T-cell (primary cell): ENCODE measurements at places on chromosomes 3 and 15. TPM values are rescaled to one million over a fixed set of nuclear protein-coding genes. Genes with fewer than 3 reads are reported as not detected.

DNA sequence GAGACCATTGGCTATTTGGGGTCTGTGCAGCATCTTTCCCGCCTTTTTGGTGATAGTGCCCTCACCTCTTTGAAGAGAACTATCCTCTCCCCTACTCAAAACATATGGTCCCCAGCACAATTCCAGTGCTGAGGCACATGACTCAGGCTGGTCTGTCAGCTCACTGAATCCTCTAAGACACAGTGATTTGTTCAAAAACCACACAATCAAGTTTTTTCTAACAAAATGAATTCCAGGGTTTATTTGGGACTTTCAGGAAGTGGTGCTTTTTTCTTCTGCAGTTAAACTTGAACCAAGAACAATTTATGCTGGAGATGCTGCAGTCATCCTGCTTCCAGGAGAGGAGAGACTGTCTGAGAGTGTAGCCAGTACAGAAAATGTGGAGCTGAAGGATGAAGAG lies 142.5 kb upstream of the LMCD1 start:
- DNase-seq = no peak

The LDHAL6B gene
- total RNA-seq = not detected

DNA sequence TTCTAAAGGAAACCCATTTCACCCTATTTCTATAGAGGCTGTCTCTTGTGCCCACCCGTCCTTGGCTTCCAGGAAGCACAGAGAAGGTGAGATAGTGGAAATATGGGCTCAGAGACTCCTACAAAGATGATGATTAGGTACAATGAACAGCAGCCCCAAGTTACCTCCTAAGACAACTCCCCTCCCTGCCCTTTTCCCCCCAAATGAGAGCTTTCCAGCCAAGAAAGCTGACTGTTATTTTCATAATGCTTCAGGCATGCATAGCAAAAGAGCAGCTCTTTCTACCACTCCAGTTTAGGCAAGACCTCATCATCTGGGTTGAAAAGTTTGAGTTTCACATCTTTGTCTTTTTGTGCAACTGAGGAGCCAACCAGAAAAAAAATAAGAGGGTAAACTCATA lies 248.8 kb upstream of the ADAMTS9 start:
- no peak for DNase-seq

DNA sequence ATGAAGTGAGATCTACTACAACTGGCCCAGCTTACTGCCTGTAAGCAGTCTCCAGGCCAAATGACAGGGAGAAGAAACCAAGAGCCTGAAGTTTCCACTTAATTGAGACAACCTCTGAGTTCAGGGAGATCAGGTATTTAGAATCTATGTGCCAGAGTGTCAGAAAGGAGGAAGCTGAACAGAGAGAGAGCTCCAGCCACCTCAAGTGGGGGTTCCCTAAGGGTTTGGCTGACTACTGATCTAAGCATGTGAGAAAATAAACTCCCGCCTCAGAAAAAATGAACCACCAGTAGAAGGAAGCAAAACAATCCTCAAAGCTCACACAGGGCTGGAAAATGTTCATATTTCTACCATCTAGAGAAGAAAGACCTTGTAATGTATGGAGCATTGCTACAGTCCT lies 25.0 kb downstream of the ADAM10 start:
- no peak for DNase-seq

GRCh38 chr3:14875411-14876175 lies 56.8 kb downstream of the FGD5 start:
- no peak for DNase-seq

The PLAAT1 gene
- not detected for total RNA-seq

DNA sequence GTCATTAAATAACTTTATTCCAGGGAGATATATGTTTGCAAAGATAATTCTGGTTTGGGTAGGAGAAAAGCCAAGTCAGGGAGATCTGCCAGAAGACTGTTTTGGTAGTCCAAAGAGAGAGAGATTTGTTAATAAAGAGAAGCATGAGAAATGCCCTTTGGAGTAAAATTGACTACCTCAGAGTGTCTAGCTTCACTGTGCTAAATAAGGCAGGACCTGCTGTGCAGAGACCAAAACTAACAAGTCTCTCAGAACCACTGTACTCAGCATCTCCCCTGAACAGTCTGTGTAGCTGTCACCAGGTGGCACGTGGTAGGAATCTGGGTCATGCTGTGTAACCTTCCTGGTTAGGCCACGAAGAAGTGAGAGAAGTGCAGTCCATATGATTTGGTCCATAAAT lies 31.6 kb upstream of the SLC35G2 start:
- no peak for DNase-seq

- no peak for DNase-seq
These were observed 65.3 kb upstream of the CD96 start for GRCh38 chr3:111476701-111477100.

DNA sequence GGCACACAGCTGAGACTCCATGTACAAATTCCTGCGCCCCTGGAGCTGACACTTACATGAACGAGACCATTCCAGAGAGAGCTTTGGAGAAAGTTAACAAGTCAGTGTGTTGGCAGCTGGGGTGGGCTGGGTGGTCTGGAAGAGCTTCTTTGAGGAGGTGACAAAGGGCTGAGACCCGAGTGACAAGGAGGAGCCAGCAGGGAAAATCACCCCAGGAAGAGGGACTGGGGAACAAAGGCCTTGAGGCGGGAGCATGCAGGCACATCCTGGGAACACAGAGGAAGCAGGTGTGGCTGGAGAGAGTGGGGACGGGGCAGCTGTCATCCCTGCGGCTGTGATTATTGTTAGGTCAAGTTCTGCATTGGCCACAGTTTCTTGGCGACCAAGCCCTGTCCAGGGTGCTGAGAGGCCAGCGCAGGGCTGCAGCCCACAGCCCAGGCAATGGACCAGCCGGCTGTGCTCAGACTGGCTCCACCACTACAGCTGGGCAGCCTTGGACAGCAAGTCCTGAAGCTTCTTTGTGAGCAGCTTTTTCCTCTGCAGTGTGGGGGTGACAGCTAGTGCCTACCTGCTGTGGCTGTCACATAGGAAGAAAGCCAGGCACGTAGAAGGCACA lies 34.2 kb upstream of the PRR23E start:
- no peak for DNase-seq

DNA sequence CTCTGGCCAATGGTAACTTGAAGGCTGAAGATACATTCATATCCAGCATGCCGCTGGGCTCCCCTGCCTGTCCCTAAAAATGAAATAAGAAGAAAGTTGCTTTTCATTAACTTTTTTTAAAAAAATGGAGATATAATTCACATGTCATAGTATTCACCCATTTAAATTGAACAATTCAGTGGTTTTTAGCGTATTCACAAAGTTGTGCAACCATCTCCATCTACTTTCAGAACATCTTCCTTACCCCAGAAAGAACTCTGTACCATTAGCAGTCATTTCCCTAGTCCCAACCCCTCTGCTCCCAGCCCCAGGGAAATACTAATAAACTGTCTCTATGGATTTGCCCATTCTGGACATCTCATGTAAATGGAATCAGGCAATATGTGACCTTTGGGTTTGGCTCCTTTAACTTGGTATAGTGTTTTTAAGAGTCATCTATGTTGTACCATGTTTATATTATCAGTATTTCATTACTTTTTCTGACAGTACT lies 55.8 kb upstream of the GATM start:
- DNase-seq = no peak

DNA sequence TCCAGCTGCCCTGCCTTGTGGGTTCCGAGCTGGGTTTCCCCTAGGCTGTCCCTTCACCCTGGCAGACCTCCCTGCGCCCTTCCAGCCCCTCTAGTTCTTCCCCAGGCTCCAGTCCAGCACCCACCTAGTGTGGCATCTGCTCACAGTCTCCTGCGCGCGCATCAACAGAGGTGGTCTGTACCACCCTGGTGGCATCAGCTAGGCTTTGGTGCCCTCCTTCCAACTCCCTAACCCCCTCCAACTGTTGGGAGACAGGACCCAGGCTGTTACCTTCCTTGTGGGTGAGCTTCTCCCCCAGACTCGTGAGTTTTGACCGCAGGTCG lies 8.0 kb downstream of the CALML4 start:
- no peak for DNase-seq

DNA sequence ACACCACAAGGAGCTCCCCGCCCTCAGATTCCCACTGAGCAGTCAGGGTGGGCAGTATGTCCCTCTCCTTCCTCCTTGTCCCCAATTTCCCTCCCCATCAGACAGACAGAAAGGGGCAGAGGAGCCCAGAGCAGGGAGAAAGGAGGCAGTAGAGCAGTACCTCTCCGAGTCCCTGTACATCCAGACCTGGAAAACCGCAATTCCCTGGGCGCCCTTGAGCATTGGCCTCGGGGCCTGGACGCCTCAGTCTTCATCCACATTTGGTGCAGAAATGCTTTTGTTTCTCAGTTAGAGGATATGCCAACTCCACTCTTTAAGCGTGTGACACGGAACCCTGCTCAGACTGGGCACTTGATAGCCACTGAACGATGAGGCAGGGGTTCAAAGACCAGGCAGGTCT lies 5.9 kb downstream of the ISG20 start:
- no peak for DNase-seq

GRCh38 chr15:42511007-42511391 lies 15.6 kb downstream of the SNAP23 start:
- no peak for DNase-seq
